Left hindlimb (tissue), 1 donor: ENCODE measurements at places on chromosomes 16 and 17.

DNA sequence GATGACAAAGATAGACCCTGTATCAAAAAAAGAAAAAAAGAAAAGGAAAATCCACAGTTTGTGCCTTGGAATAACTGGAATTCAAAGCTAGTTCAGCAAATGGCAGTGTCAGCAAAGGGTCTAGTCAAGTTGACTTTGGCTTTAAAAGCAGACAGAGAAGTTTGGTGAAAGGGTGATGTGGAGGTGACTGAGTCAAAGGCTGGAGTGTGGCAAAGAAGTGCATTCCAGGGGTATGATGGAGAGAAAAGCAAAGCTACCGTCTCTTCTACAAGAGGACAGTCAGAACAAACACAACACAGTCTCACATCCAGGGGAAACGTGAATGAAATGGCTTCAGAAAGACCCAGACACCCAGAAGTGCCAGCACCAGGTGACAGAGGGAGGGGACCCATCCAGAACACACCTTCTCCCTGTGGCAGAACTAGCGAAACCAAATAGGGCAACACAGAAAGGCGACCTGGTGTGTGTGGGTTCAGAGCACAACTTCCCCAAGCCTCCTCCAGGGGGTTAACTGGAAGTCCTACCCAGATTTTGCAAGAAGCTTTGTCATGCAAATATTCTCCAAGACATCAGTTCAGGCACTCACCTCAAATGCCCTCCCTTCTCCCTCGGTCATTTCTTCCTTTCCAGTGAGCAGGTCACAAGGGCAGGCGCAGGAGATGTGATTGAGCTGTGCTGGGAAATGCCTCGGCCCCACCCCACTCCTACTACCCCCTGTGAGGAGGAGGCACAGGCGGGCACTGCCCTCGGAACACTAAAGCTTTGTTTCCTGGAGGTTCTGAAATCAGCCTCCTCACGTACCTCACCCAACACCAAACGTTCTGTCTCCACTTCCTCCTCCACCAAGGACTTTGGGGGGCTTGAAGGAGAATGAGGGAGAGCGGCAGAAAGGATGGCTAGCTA lies 481.9 kb downstream of the SOX9 start:
- DNase-seq: no peak

DNA sequence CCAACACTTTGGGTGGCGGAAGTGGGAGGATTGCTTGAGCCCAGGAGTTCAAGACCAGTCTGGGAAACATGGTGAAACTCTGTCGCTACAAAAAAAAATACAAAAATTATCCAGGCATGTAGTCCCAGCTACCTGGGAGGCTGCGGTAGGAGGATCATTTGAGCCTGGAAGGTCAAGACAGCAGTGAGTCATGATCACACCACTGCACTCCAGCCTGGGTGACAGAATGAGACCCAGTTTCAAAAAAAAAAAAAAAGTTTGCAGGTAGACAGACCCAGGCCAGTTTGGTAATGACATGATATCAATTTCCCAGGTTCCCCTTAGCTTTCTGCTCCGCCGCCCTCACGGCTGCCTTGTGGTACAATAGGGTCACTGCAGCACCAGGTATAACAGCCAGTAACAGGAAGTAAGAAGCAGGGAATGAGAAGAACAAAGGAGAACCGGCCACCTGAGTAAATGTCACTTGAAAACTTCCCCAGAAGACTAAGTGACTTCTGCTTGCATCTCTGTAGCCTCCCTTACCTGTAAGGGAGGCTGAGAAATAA lies 201.2 kb upstream of the HSBP1 start:
- DNase-seq: no peak

- no peak for DNase-seq
Observed at GRCh38 chr17:40625311-40625710, 22.3 kb downstream of the SMARCE1 start.

- DNase-seq: peak; percentile 64
Observed at GRCh38 chr17:36703860-36704266, 102.5 kb downstream of the MRM1 start.

GRCh38 chr17:56761387-56761786 lies 72.3 kb downstream of the C17orf67 start:
- DNase-seq: no peak

GRCh38 chr16:85202631-85203461 lies 90.6 kb upstream of the CIBAR2 start:
- DNase-seq: peak; percentile 89

- no peak for DNase-seq
Observed at GRCh38 chr17:15431766-15432165, 35.7 kb downstream of the CDRT4 start.

GRCh38 chr16:20681821-20682760 lies 15.4 kb downstream of the ACSM1 start:
- no peak for DNase-seq

DNA sequence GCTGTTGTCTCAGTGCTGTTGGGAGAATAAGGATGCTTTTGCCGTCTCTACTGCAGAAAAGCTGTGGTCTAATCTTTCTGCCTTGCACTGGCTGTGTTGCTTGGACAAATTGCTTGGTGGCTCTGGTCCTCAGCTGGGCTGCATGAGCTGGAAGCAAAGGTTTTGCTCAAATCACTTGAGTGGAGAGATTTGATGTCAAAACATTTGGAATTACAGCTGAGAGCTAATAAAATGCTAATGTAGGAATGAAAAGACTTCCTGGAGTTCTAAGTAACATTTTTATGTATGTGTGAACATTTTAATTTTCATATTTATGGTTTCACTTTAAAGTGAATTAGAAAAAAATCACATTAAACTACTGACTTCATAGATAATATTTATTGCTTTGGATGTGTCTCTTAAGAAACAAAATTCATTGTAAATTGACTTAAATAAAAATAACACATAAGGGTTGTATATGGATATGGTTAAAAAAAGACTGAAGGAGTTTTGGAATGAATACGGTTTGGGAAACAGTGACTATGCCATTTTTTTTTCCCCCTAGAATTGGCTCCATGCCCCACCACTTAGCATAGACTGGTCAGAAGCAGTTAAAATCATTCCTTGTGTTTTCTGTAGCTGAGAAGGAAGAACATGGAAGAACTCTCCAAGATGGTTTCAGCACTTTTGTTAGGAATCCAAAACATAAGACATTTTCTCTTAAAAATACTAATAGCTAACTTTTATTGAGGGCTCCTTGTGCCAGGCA lies 39.2 kb upstream of the FAM20A start:
- DNase-seq: no peak

DNA sequence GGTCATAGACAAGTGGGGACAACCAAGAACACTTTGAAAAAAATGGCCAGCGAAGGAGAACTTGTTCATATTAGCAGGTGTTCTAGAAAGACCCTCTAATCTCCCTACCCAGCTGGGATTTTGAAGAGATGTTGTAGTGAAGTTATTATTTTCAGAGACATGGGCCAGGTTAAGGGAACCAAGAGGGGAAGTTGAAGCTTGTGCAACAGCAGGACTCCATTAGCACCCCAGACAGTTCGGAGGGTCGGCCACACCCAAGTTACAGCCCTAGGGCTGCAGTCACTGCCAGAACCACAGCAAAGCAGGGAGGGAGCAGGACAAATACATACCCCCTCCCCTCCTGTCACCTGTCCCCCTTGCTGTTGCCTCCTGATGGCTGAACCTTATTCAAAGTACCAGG lies 42.3 kb downstream of the WSB1 start:
- no peak for DNase-seq

DNA sequence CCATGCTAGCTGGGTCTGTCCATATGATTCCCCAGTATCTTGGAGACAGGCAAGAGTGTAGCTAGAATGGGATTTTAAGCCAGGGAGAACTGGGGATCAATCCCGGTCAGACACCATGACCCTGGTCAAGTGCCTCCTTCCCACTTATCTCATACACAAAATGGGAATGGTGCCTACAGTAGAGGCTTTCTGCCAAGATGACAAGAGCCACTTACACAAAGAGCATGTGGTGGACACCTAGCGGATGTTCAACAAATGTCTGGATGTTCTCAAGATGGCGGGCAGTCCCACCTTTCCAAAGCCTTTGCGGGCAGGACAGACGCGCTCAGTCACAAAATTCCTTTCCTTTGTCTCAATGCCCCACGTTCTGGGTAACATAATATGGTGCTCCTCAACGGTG lies 57.3 kb downstream of the MAF start:
- no peak for DNase-seq

- peak; percentile 62 for DNase-seq
Observed at GRCh38 chr17:68462381-68463210, 5.3 kb upstream of the WIPI1 start.

GRCh38 chr17:1087381-1088241 lies 90.7 kb downstream of the TIMM22 start:
- DNase-seq: peak; percentile 71

- no peak for DNase-seq
Observed at GRCh38 chr16:69309316-69309715, 1.8 kb upstream of the VPS4A start.

DNA sequence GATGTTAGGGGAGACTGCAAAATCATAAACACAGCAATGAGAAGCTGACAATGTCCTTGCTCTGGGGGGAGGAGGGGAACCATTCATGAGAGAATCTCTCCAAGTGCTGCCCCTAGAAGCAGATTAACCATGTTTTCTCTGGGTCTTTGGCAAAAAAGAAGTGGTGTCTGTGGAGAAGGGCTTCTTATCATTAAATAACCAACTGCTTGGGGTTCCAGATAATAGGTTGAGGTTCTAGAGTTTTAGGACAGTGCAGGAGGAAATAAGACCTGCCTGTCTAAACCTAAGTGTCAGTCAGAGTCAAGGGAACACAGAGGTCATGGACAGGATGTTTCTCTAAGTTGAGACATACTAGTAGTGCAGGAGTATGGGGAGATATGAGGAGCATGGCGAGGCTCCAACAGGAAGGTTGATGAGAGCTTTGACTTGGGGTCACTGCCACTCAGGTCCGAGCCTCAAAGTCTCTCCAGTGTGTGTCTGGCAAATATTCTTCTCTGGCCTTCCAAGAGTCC lies 5.1 kb upstream of the ANKS4B start:
- no peak for DNase-seq

DNA sequence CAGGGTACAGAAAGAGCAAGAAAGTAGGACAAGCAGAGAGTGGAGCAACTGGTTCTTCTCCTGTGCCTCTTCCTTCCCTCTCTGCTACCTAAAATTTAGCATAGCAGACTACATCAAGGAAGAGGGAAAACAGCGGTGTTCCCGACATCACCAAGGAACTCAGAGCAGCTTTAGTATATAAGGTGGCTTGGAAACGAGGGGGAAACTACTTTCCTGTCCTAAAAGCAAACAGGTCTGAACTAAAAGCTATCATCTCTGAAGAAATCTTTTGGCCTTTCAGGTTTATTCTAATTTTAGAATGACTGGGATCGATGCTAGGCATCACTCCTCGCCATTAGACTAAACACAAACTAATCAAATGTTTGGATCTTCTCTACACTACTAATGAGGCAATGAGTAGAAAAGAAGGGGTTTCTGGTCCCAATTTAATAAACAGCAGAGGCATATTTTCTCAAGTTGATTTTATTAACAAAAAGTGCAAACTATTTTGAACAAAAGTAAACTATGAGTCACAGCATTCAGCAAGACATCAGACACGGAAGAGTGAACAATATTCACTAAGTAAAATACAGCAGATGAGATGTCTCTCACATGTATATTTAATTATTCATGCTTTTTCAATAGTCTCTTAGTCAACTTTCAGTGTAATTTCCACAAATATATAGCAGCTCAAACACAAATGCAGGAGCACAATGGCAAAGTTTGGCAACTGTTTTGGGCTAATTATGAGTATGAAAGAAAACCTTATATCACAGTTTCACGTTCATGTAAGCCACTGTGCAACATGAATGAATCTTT lies 108.7 kb downstream of the TRIM37 start:
- DNase-seq: no peak

- DNase-seq: no peak
Observed at GRCh38 chr17:17884391-17885357, 47.9 kb upstream of the SREBF1 start.

- DNase-seq: no peak
Observed at GRCh38 chr17:40931311-40931710, 6.1 kb downstream of the KRT23 start.

DNA sequence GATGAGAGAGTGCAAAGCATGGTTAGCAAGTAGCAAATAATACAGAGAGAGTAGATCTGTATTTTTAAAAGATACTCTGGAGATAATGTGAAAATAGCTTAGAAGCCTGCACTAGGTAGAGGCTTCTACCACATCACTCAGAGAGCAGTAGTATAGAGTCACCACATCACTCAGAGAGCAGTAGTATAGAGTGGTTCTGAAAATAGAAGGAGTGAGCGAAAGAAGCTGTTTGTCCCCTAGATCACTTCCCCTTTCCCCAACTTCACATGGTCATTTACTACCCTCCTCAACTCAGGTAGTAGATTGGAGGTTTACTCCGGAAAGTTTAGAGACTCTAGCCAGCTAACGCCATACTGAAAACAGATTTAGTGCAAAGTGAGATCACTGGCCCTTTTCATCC lies 17.1 kb downstream of the DGKE start:
- no peak for DNase-seq

GRCh38 chr17:50989149-50989548 lies 123.0 kb upstream of the TOB1 start:
- DNase-seq: no peak

- peak; percentile 84 for DNase-seq
Observed at GRCh38 chr17:76700617-76701470, 9.9 kb downstream of the MXRA7 start.

DNA sequence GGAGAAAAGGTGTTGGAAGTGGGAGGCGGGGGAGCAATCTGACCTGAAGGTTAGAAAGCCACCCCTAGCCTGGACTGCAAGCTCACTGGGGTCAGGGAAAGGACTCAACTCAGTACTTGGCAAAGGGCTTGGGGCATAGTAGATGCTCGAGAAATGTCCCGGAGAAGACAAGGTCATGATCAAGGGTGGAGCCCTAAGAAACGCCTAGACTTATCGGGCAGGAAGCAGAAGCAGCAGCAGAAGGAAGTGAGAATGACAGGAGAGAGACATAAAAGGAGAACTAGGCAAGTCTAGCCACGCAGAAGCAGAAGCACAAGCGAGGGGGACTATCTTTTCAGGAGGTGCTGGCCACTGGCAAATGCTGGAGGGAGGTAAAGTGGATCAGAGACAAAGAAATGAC lies 10.2 kb downstream of the COTL1 start:
- DNase-seq: no peak
